ENCODE measurements at places on chromosomes 6 and 20.

DNA sequence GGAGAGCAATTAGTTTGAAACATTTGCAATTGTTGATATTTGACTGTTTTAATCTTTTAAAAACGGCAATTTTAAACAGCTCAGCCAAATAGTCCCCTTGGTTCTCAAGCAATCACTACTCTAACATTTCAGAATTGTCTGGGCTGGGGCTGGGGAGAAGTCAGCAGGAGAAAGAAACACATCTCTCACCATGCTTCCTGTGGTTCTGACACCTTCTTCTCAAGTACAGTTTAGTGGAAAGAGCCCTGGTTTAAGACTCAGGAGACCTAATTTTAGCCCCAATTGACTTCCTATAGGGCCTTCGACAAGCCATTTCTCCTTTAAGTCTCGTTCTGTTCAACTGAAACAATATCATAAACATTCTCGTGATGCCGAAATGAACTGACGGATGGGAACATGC, 168.4 kb upstream of the CDYL start:
- DNase-seq: no peak

DNA sequence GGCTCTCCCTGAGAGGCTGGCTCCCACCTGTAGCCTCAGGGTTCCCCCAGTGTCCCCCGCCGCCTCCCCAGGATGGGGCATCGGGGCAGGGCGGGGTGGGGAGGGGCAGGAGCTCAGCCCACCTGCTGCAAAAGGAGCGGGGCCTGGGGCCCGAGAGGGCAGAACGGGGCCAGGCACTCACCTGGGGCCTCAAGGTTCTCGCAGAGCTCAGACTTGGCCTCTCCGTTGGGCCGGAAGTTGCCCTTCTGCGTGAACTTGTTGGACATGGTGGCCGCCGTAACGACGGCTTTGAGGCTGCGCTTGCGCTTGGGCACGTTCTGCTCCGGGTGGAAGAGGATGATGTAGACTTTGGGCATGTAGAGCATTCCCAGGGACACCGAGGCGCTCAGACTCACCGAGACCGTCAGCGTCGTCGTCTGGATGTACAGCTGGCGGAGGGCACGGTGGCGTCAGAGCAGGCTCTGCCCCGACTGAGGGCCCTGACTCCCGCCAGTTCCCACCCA, 117.9 kb downstream of the GRM4 start:
- DNase-seq: no peak

DNA sequence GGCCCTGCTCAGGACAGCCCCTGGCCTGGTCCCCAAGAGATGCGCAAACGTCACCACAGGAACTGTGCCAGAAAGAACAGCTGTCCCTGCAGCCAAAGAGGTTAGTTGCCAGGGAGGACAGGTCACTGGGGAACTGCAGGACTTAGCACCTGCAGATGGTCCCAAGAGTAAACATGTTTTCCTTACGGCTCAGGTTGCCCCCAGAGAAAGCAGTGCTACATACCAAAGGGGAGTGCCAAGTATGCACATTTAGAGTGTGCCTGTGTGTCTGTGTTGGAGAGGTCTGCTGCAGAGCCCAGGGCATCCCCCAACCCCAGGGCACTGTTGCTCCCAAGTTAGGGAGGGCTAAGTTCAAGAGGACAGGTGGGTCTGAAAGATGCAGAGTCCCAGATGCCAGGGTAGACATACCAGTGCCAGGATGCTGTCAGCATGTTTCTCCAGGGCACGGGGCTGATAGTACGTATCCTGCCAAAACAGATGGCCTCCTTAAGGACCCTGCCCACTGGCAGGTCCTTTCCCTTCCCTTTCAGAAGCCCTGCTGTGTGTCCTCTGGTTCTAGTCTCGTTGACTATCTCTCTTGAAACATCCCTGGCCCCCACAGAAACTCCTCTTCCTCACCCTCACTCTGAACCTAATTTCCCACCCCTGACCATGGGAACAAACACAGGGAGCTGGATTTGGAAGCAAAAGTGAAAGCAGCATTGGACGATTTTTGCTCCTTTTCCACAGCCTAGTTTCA, 1.3 kb downstream of the ABHD16A start:
- DNase-seq: no peak

DNA sequence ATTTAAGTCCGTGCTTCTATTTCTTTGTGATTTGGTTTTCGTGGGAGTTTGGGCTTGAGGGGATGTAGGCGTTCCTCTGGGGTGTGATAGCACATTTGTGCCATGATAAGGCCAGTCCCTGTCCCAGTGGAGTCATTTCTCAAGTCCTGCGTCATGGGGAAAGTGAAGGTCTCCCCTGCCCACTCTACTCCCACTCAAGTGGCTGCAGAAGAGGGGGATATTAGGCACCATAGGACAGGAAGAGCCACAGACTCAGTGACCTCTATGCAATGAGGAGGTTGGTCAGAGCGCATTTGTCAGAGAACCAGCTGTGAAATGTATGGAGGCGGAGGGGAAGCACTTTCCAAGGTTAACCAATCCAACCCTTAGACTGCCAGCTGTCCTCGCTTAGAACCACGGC, 51.9 kb upstream of the EDN1 start:
- no peak for DNase-seq

DNA sequence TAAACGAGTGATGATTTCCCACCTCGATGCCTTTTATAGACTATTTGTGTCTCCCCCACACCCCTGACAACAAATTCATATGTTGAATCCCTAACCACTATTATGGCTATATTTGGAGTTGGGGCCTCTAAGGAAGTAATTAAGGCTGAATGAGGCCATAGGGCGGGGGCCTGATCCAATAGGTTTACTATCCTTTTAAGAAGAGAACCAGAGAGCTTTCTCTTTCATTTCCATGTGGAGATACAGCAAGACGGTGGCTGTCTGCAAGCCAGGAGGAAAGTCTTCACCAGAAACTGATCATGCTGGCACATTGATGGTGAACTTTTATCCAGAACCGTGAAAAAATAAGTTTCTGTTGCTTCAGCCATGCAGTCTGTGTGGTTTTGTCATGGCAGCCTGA, 38.9 kb upstream of the CLIC5 start:
- no peak for DNase-seq

All from GM12891 (cell line).